ENCODE measurements at places on chromosomes 1 and 21.

DNA sequence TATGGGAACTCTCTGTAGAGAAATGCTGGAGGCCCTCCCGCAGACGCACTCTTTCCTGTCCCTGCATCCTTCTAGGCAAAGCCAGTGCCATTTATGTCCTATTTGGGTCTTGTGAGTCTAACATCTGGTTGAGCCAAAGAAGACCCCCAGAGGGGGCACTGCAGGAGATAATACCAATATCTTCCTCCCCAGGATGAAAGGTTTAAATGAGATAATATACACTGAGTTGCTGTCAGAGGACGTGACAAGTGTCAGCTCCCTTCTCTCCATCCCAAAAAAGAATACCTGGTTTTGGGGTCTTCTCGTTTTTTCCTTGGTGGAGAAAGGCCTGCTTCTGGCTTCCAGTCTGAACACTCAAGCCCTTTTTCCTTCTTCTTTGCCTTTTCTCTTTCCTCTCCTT lies 7.6 kb downstream of the TCEA3 start:
- H3K27me3 ChIP-seq: no peaks in the 10 kb centered on the region
- H3K4me1 ChIP-seq: peaks cover 2% of the 10 kb centered on the region
- no peak for DNase-seq
- no peaks in the 10 kb centered on the region for H3K36me3 ChIP-seq
- no peak overlapping the region for H3K4me3 ChIP-seq

DNA sequence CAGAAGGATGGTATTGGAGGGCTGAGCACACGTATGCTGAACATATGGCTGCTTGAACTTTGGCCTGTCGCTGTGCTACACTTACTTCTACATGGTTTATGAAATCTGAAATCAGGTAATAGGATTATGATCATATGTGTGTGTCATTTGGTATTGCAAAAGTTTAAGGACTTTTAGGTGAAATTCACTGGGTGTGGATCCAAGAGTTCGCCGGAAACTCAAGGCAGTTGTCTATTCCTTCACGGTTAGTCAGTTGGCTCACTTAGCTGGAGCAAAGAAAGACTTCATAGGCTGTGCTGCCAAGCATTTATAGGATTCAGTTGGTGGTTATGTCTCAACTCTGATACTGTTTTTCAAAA lies 927 bp downstream of the UAP1 start:
- H3K4me3 ChIP-seq: peak overlapping the region; percentile 94
- H3K27me3 ChIP-seq: no peaks in the 10 kb centered on the region
- H3K4me1 ChIP-seq: peaks cover 38% of the 10 kb centered on the region
- H3K36me3 ChIP-seq: peaks cover 3% of the 10 kb centered on the region
- no peak for DNase-seq
- H3K27ac ChIP-seq: peak overlapping the region; percentile 94

- peaks cover 13% of the 10 kb centered on the region for H3K4me1 ChIP-seq
- no peak overlapping the region for H3K27ac ChIP-seq
- no peak for DNase-seq
- no peaks in the 10 kb centered on the region for H3K36me3 ChIP-seq
- H3K27me3 ChIP-seq: peaks cover 34% of the 10 kb centered on the region
Measured at GRCh38 chr1:94095744-94096469, 25.0 kb downstream of the ABCA4 start.

DNA sequence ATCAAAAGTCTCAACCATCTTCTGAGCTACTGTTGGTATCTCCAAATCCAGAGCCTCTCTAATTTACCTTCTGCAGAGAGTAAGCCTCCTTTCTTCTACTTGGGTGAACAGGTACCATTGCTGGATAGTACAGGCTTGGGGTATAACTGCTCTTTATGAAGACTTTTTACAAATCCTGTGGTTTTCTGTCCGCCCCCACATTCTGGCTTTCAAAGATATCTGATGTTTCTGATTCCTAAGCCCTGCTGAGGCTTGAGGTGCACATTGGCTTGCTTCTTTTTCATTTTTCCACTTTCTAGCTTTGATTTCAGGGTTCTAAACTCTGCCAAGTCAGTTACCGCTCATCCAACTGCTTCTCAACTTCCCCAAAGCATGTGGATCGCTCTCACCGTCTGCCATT lies 37.1 kb downstream of the TENT5C start:
- H3K36me3 ChIP-seq: peaks cover 2% of the 10 kb centered on the region
- peaks cover 13% of the 10 kb centered on the region for H3K27me3 ChIP-seq
- no peak for DNase-seq
- no peak overlapping the region for H3K4me3 ChIP-seq
- H3K4me1 ChIP-seq: peaks cover 5% of the 10 kb centered on the region

- no peak overlapping the region for H3K27ac ChIP-seq
- no peaks in the 10 kb centered on the region for H3K36me3 ChIP-seq
- no peaks in the 10 kb centered on the region for H3K27me3 ChIP-seq
- DNase-seq: no peak
- no peak overlapping the region for H3K4me3 ChIP-seq
- peaks cover 15% of the 10 kb centered on the region for H3K4me1 ChIP-seq
Measured at GRCh38 chr1:205817988-205818387, 5.0 kb upstream of the SLC41A1 start.

GRCh38 chr1:199809311-199809710 lies 218.2 kb upstream of the NR5A2 start:
- H3K27me3 ChIP-seq: peaks cover 12% of the 10 kb centered on the region
- no peak overlapping the region for H3K27ac ChIP-seq
- H3K4me3 ChIP-seq: no peak overlapping the region
- H3K4me1 ChIP-seq: no peaks in the 10 kb centered on the region
- H3K36me3 ChIP-seq: no peaks in the 10 kb centered on the region

GRCh38 chr1:178362747-178363146 lies 134.0 kb downstream of the CLEC20A start:
- H3K36me3 ChIP-seq: no peaks in the 10 kb centered on the region
- no peak overlapping the region for H3K27ac ChIP-seq
- no peak overlapping the region for H3K4me3 ChIP-seq

DNA sequence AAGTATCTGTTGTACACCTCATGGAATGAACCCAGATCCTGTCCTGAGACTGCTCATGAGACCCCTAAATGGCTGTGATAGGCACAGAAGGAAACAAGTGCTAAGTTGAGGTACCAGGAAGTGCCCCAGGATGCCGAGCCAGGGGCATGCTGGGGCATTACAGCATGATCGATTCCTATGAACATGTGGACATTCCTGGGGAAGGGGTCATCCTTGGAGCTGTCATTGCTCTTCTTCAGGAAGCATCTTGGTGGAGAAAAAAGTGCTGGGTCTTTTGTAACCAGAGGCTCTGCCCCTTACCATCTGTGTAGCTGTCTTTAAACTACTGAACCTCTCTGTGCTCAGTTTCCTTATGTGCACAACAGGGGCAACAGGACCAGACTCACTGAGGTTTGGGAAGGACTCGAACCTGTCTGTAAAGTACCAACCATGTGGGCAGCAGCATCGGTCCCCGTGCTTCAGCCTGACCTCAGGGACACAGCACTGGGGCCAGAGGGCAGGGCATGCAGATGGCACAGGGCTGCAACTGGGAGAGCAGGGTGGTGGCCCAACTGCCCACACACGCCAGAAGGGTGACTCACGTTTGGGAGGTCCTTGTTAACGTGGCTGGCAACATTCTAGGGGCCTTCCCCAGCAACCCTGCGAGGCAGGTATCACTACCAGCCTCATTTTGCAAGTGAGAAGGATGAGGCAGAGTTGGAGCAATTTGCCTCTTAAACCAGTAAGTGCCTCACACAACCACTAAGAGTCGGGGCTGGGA lies 142.3 kb upstream of the EDN2 start:
- H3K4me1 ChIP-seq: peaks cover 36% of the 10 kb centered on the region
- no peak overlapping the region for H3K4me3 ChIP-seq
- peak overlapping the region; percentile 27 for H3K27ac ChIP-seq

DNA sequence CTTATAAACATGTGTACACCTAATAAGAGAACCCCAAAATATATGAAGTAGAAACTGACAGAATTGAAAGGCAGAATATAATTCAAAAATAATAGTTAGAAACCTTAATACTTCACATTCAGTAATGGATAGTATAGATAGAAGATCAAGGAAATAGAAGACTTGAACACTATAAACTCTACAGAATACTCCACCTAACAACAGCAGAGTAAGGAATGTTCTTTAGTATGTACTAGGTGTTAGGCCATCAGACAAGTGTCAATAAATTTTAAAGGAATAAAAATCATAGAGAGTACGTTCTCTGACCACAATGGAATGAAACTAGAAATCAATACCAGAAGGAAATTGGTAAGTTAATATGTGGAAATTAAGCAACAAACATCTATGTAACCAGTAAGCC lies 16.6 kb downstream of the ZNF644 start:
- no peak overlapping the region for H3K4me3 ChIP-seq
- H3K36me3 ChIP-seq: peaks cover 5% of the 10 kb centered on the region
- DNase-seq: no peak
- peak overlapping the region; percentile 27 for H3K27ac ChIP-seq
- H3K27me3 ChIP-seq: no peaks in the 10 kb centered on the region

- H3K27ac ChIP-seq: no peak overlapping the region
- H3K4me3 ChIP-seq: no peak overlapping the region
- no peaks in the 10 kb centered on the region for H3K4me1 ChIP-seq
- no peak for DNase-seq
- no peaks in the 10 kb centered on the region for H3K36me3 ChIP-seq
Measured at GRCh38 chr1:72178266-72178665, 104.1 kb downstream of the NEGR1 start.

DNA sequence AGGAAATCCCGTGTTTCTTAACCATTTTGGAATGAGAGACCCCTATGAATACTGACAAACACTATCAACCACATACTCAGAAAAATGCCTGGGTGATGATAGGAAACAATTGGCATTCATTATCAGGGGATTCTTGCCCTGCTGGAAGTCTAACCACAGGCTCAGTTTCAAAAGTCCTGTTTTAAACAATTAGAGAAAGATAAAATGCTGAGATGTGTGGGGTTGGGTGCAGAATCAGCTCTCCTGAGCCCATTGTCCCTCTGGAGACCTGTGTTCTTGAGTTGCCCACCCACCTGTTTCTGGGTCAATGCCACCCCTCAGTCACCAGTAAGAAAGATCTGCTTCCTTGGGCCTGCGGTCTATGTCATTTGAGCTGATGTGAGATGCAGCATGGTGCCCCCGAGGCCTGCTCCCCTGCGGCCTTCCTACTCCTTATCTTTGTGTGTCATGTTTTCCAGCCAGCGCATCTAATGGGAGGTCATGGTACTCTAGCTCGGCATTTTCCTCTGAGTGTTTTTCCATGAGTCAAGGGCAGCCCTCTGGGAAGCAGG lies 130.3 kb upstream of the PLXNA2 start:
- no peak for DNase-seq
- no peaks in the 10 kb centered on the region for H3K36me3 ChIP-seq
- no peak overlapping the region for H3K4me3 ChIP-seq
- peaks cover 12% of the 10 kb centered on the region for H3K27me3 ChIP-seq
- H3K27ac ChIP-seq: no peak overlapping the region
- no peaks in the 10 kb centered on the region for H3K4me1 ChIP-seq

DNA sequence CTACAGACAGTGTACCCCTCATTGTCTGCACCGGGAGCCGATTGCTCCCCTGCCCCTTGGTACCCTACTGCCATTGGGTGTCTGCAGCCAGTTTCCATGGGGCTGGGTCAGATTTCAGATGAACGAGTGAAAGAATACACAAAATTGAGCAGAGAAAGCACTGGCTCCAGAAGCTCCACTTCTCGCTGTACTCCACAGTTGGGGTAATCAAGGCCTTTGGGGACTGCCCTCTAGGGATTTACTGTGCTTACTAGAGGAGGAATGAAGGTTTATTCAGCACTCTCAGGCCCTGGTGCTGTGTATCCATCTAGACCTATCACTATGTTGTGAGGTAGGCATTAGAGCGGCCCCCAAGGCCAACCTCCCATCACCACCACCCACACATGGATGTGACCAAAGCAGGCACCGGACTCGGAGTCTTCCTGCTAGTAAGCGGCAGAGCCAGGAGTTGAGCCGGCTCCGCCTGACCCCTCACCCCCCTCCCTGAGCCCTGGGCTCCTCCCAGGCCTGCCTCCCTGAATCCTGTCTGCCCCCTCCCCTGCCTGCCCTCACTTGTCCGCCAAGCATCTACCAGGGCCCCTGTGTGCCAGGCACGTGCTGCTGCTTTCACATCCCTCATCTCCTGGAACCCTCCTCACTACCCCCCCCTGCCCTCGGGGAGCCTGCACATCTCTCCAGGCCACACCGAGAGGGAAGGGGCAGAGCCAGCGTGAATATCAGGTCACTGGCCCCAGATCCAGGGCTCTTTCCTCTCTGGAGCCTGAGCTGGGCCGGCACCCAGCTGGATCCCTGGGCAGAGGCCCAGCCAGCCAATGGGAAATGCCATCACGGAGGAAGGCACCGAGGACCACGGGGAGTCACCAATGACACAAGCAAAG lies 23.3 kb downstream of the KCNN3 start:
- no peak overlapping the region for H3K27ac ChIP-seq
- peaks cover 6% of the 10 kb centered on the region for H3K4me1 ChIP-seq
- H3K36me3 ChIP-seq: no peaks in the 10 kb centered on the region
- no peak for DNase-seq
- H3K27me3 ChIP-seq: peaks cover 32% of the 10 kb centered on the region
